Central memory CD8-positive, alpha-beta T cell (primary cell): ENCODE measurements at places on chromosomes 13 and 19.

GRCh38 chr13:44092078-44092970 lies 212.6 kb downstream of the LACC1 start:
- DNase-seq, result no peak

DNA sequence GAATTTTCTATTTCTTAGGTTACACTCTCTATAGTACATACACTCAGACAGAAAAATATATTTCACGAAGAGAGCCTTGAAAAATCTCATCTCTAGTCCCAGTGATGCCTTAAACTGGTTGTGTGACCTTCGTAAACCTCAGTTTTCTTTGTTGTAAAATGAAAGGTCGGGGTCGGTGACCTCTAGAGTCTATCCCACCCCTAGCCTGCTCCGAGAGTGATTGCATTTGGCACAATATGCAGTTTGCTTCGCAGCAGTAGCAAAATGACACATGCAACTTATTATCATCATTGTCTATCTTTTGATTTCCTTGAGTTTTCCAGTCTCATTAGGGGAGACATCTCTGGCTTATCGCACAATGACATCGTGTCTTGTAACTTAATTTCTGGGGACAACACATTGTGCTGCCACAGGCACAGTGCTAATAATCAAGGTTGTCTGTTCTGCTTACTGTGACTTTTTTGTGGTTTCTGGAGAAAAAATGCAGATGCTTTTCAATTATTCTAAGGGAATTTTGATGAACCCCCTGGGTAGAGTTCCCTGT lies 115.0 kb downstream of the GGACT start:
- DNase-seq, result no peak

DNA sequence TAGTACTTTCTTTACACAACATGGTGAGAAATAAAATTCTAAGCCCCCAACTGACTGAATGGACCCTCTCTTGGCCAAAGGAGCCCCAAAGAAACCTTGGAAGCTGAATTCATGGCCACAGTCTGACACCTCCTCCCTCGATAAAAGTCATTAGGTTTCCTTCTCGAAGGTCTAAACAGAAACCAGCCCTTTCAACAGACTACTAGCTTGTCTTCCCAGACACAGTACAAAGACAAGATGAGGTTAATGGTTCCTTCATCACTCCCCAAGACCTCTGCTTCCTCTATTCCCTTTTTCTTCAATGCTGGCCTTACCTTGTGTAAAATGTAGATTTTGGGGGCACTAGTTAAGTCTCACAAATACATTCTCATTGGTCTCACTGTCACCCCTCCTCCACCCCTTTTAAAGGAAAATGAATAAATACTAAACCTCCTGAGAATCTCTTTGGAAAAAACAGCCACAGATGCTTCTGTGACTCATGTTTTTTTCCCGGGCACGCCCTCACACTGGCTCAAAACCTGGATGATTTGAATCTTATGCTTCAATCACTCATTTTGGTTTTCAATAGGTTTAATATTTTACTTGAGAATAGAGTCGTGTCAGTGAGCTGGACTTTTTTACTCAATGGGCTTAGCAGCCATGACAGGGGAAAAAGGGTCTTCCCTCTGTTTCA lies 65.8 kb upstream of the MED4 start:
- DNase-seq, result no peak

DNA sequence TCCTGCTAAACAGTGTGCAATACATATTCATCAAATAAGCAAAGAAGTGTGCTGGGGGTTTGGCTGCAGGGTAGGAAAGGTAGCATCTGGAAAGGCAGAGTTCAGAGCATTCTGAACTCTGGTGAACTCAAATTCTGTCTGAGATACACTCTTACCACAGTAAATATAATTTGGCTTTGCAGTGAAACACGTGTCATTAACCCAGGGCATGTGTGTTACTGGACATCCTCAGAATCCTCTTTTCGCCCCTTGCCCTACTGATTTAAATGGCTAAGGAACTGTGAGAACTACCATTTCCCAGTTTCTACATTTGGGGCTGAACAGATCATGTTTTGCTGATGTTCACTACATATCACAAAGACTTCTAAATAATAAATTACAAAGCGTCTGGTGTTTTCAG lies 562.8 kb upstream of the SGCG start:
- no peak for DNase-seq

DNA sequence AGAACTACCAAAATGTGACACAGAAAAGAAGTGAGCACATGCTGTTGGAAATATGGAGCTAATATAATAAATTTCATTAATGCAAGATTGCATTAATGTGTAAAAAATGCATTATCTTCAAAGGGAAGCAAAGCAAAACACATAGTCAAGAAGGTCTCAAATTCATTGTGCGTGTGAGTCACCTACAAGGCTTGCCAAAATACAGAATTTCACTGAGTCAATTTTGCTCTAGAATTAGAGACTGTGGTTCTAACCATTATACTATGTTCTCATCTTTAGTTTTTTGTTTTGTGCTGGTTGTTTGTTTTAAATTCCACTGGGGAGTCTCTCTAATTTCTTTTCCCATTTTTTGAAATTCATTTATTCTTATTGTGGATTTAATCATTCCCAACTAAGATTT lies 149.8 kb upstream of the SLITRK1 start:
- no peak for DNase-seq
